ENCODE measurements at places on chromosomes 11 and 22.

- peak; percentile 23 for DNase-seq
Observed at GRCh38 chr11:74418509-74418895, 20.3 kb upstream of the PGM2L1 start.

DNA sequence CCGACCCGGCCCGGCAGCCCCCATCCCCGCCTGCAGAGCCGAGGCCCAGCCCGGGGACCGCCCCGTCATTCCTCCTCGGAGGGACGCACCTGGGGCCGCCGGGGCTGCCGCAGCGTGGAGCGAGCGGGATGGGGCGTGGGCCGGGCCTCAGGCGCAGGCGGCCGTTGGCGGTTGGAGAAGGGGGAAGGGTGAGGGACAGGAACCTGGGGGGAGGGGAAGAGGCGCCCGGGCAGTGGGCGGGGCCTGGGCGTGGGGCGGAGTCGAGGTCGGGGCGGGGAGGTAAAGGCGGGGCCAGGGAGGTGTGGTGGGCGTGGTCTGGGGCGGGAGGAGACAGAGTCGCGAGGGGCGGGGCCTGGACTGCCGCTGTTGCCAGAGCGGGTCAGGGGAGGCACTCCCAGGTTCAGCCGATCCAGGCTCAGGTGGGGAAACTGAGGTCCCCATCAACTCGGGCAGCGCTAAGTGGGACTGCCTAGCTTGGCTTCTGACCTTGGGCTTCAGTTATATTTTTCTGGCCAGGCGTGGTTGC, at the start of gene TESMIN:
TSS of gene TESMIN (minus strand) at position 190 of the 526 bp plus-strand sequence. CDS start 860 bp downstream, outside the sequence.
- peak; percentile 86 for DNase-seq

- no peak for DNase-seq
Observed at GRCh38 chr11:23959462-23959861, 537.4 kb upstream of the LUZP2 start.

GRCh38 chr22:42185915-42186439, 55.4 kb upstream of the CYP2D6 start:
- no peak for DNase-seq

DNA sequence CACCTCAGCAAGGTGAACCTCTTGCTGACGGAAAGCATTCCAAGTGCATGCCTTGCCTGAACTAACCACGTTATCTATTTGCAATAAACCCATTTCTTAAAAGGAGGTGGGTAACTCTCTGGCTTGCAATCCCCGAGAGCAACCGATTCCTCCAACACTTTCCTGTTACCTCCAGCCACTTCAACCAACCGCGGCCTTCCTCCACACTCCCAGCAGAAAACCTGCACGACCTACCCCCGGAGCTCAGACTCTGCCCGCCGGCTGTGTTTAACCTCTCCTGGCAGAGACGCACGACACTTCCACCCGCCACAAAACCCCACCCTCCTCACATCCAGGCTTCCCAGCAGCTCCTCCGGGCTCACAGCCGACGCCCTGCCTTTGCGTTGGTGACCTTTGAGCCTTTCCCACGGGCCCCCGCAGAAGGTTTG, 708 bp downstream of the SCO2 start:
- no peak for DNase-seq

- no peak for DNase-seq
Observed at GRCh38 chr22:50678218-50678650, 5.6 kb downstream of the SHANK3 start.

DNA sequence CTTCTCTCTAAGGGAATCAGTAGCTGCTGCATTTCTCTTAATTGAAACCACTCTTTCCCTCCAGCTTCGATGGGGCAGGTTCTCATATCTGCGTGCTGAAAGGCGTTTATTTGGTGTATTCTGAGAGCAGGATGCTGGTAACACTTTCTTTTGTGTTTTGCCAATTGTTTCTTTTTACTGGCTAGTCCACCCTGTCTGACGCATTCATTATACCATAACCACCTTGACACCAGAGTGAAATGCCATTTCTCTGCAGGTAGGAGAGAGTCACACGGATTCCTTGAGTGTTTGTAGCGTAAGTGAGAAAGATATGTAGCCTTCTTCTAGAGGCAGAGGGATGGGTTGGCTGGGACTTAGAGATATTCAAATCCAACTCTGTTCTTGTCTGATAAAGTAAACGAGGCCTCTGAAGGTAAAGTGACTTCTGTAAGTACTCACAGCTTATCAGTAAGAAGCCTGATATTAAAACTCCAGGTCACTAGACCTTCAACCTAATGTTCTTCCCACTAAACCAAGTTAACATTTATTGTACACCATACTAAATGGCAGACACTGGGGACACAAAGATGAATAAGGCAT, 21.4 kb downstream of the CD44 start:
- no peak for DNase-seq

DNA sequence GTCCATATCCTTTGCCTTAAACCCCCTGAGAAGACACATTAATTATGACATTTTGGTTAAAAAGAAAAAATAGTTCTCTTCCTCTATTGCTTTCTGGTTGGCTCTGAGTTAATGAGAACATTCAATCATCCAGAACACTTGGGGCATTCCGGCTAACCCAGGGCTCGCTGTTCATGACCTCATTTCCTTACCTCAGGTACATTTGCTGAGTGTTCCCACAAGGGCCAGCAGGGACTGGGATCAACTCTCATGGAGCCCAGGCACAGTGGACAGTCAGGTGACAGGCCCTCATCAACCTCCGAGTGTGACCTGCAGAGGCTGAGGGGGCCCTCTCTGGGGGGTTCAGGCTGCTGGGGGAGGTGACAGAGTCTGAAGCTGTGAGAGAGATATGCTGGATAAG, 98.9 kb downstream of the MYO18B start:
- no peak for DNase-seq

DNA sequence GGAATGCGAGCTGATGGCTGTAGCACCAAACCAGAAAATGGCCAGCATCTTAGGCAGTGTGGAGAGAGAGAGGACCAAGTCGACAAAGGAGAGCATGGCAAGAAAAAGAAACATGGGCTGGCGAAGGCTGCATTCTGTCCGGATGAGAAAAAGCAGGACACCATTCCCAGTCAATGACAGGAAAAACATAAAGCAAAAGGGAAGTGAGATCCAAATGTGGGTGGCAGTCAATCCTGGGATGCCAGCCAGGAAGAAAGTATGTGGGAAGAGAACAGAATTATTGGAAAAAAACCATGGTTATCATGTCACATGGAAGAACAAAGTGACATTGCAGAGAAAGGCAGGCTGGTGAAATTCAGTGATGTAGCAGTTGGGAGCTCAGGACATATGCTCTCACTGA, 36.9 kb upstream of the OR56A1 start:
- DNase-seq, result no peak

DNA sequence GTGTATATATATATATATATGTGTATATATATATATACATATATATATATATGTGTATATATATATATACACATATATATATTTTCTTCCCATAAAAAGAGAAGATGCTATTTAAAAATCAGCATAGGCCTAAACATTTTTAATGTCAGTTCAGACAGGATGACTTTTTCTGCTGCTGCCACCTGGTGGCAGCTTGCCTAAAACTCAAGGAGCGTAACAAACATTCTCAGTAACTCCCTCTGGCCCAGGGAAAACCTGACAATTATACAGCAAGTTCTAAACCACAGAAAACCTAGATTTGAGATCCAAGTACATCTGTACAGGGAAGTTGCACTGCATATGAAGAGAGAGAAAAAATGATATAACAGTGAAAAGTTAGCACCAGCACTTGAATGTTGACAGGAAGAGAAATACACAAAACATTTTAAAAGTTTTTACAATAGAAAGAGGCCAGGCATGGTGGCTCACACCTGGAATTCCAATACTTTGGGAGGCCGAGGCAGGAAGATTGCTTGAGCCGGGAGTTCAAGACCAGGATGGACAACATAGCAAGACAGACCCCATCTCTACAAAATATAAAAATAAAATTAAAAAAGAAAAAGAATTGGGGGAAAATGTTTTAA, 16.6 kb downstream of the OR8A1 start:
- DNase-seq, result no peak

DNA sequence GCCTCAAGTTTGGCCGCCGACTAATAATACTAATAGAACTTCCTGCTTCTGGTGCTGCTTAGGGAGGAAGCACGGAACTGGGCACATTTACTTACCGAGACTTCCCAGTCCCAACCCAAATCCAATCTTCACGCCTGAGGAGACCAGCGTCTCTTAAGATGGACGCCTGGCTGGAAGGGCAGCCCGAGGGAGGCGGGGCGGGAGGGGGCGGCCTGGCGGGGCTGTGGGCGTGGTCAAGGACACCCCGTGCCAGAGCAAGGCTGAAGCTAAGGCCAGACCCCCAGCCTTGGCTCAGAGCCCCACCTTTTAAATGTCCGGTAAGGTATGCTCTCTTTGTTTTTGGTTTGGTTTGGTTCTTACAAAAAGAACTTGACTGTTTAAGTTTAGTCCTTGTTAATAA, at the start of gene GDPD4:
TSS of gene GDPD4 (minus strand) at position 177 of the 400 bp plus-strand sequence. CDS start 16,549 bp downstream, outside the sequence.
- DNase-seq, result no peak

DNA sequence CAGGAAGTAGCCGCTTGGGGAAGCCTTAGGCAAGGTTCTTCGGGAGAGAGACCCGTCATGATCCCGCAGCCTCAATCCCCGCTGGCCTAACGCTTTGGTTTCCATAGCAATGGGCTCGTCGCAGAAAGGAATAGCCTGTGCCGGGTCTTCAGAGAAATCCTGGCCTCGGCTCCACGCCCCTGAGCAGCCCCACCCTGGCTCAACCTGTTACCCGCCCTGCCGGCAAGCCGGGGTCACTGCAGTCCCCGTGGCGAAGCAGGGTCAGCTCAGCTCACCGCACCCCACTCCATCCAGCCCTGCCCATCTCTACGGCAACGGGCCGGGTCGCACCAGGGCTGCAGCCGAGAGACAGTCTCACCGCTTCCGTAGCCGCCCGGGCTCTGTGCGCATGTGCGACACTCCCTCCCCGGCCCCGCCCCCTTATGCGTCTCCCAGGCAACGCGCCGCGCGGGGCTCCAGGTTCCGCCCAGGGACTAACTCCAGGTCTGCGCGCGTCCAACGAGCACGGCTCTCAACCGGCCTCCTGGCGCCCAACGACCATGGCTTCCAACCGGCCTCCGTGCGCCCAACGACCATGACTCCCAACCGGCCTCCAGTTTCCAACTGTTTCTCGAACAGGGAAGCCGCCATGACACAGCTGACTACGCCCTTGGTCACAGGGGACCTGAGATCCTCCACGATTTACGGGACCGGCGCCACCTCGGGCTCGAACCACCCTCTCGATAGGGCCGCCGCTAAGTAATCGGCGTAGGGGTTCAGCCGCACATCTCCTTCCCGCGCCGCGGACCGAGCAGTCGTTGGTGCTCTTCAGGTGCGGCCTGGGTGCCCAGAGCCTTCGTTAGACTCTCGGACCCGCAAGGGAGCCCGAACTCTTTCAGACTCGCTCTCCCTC, at the start of gene DUSP18:
TSS of gene DUSP18 (minus strand) at position 382 of the 892 bp plus-strand sequence. CDS start 3,872 bp downstream, outside the sequence.
- DNase-seq, result peak; percentile 91

DNA sequence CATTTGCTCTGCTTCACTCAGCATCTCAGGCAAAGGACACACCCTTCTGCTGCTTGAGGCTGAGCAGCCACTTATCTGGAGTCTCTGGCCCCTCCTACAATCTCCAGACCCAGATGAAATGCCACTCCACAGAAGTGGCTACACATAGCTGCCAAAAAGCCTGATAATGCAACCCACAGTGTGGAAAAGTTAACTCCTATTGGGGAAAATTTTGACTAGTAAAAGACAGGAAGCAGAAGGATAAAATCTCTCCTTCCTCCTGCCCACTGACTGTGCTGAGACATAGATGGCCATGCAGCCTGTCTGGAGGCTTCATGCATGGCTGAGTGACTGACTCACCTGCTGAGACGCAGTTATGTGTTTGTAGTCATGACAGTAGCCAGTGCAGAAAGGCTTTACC, 92.3 kb upstream of the TEAD1 start:
- DNase-seq, result peak; percentile 44

- no peak for DNase-seq
Observed at GRCh38 chr11:3684819-3685172, 13.6 kb upstream of the CHRNA10 start.

GRCh38 chr22:19661156-19661555, 53.1 kb upstream of the SEPTIN5 start:
- no peak for DNase-seq

DNA sequence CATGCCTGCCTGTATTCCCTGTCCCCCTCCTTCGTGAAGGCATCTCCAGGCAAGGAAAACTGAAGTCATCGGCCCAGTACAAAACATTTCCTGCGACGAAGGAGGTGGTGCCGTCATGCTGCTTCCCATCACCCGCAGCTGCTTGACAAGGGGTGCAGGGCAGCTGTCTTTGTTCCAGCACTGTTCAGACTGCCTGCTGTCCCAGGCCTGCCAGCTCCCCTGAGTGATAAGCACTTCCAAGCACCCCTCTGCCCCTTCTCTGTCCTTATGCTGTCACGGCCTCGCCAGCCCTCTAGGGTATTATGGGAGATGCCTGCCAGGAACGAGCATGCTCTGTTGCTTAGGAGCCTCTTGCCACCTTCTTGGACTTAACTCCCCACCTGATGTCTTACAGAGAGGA, 37.1 kb upstream of the BSX start:
- no peak for DNase-seq

DNA sequence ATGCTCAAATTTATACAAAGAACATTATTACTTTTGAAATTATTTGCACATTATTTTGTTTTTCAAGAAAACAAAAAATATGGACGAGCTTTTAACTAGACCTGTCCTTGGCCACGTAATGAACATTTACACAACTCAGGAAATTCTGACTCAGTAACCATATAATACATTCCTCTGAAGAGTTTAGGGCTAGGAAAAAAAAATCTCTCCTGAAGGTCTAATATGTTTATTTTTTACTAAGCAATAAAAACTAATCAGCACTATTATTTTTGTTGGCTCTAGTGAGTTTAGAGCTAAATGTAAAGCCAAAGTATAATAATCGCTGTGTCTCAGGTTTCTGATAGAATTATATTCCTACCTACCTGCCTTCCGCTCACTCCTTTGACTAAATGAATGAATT, 187.5 kb downstream of the SWAP70 start:
- no peak for DNase-seq

DNA sequence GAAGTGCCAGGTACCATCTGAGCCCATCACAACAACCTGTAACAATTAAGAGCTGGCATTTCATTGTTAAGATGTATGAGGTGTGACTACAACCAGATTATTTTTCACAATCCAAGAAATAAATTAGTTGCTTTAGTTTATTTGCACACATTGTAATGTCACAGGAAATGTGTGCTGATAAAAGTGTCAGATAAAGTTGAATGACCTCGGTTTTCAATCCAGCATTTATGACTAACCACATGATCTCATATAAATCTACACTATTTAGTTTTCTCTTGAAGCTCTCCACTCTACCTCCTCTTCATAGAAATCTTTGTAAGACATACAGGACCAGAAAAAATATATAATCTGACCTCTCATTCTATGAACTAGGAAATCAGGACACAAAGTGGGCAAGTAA, 166.2 kb downstream of the PGR start:
- DNase-seq, result no peak

GRCh38 chr11:8252388-8252787, 11.3 kb downstream of the LMO1 start:
- DNase-seq, result no peak

All from H54 (cell line).